ENCODE measurements at places on chromosomes 2 and 18.

GRCh38 chr2:196952936-196953335, 26.4 kb upstream of the PGAP1 start:
- DNase-seq: no peak

DNA sequence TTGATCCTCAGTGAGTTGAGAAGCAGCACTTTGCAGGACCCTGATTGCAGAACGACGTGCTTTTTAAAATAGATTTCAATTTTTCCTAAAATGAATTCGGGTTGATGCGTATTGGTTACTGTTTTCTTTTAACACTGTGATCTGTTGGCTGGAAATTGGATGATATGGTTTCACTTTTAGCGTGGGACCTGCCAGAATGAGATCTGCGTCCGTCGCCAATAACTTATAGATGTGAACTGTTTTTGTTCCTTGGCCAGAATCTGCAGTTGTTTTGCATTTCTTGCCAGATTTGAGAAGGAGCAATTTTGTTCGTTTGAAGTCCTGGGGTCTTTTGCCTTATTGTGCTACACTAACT, 703 bp downstream of the UGGT1 start:
- no peak for DNase-seq

DNA sequence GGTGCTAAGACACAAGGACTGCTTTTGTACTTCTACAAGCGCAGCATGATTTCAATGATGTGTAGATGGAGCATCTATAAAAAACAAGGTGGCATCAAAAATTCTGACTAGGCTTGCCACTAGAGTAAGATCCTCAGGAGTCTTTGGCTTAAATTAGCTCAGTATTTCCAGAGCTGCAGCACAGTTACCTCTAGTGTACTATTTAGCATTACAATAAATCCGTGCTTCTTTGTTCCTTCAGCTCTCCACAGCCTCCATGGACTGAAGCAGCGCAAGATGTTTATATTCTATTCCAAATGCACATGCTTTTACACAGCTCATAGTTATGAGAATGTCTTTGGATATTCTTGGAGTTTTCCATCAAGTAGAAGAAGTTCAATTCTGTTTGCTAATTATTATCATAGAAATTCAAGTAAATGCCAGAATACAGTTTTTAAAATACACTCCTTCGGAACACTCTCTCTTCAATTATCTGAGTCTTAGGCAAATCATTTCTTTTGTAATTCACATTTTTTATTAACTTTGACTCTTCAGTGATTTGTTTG, 1133.0 kb upstream of the LRRTM1 start:
- DNase-seq: no peak

- DNase-seq: peak; percentile 14
Measured at GRCh38 chr18:76405681-76406356, 89.2 kb downstream of the ZNF516 start.

DNA sequence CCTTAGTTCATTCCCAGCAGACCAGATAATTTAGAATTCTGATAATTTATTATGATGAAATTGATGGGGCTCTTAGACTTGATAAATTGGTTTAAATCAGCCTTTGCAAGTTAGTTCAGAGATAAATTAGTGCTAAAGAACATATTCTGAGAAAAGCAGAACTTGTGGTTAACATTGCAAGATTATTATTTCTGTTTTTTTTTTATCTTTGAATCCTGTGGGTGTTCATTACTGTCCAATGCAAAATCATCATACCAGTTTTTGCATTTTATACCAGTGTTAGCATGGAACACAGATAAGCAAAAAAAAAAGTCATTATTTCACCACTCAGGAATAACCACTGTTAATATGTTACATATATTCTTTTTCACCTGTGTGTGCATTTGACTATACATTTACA, 9.1 kb downstream of the SEPTIN2 start:
- no peak for DNase-seq

DNA sequence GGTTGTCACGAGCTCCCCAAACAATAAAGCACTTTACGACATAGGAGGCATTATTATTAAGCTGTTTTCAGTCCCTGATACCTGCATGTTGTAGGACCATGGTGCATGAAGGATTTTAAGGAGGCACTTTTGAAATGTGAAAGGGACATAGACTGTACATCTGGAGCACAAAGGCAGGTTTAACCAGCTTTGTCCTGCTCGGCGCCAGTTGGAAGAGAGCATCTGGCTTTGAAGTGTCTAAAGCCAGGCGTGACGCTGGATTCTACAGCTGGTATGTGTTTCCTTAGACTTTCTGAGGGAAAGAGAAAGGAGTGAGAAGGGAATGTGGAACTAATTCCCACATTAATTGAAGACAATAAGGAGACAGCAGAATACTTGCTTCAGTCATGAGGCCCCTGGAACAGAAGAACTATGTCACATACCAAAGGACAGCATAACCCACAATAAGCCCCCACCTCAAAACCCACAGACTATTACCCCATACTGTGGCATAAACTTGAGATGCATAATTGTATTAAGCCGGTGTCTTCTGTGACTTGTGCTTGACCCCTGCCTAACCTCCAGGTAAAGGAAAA, 381.0 kb upstream of the MEX3C start:
- DNase-seq: no peak

DNA sequence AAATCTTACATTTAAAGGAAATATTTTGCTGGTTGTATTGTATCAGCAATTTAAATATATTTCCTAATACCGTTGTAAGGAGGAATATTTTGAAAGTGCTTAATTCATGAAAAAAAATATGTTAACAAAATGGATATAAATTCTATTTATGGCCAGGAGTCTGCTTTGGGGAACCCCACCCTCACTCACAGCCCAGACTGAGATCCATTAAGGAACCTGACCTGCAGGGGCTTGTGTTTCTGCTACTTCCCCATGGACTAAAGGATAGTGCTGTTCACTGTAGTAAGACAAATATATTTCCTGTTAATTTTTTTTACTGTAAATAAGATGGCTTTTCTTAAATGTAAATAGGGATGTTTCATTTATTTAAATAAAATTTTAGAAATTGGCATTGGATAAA, 221.9 kb upstream of the COL3A1 start:
- DNase-seq: no peak

DNA sequence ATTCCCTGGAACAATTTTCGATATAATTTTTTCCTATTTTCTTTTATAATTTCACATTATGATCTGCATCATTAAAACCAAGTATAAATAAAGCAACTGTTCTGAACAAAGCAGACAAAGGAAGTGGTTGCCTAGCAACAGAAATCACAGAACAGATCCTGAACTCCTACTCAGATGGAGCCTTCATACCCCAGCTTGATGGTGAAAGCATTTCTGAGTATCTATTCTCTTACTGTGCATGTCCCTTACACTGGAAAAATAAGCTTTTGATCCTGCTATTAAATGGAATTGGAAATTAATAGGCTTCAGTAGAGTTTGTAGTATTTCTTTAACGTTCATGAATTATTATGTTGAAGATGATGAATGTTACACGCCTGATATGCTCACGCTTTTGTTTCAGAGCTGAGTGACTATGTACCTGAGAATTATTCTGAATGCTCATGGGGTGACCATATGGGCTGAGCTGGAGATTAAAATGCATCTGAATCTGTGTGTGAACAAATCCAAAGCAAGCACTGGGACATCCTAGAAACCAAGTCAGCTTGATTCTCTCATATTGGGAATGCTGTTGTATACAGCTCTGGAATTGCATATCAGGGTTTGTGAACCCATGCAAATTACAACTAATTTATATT, 254.0 kb downstream of the KCNJ3 start:
- DNase-seq: no peak
